Cortex of kidney (tissue), 1 donor: ENCODE measurements at places on chromosomes 3 and 15.

- no peak for DNase-seq
Observed at GRCh38 chr3:39910826-39911464, 101.5 kb downstream of the MYRIP start.

- no peak for DNase-seq
Observed at GRCh38 chr3:11145888-11146287, 8.4 kb upstream of the HRH1 start.

- DNase-seq, result no peak
Observed at GRCh38 chr3:74602471-74602870, 12.0 kb downstream of the CNTN3 start.

- no peak for DNase-seq
Observed at GRCh38 chr3:130950641-130951040, 56.8 kb downstream of the ATP2C1 start.

- no peak for DNase-seq
Observed at GRCh38 chr3:190031887-190032752, 88.6 kb downstream of the P3H2 start.

- DNase-seq, result no peak
Observed at GRCh38 chr3:56813653-56813960, 11.9 kb upstream of the ARHGEF3 start.

DNA sequence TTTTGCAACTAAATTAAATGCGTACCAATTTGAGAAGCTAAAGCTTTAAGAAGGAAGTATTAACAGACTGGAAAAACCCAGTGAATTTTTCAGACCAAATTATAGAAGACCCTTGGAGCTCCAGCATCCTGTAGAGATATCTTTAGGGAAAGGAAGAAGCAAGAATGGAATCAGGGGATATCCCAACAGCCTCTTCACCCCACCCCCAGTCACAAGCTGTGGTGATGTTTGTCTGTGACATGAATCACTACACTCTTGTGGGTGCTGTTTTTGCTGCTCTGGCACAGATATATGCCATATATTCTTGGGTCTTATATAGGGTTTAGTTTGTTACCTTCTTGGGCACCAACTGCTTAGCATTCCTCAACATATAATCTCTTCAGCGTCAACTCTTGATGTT, 78.5 kb upstream of the BCL6 start:
- DNase-seq, result no peak

GRCh38 chr15:65451989-65452388, 29.2 kb upstream of the IGDCC4 start:
- no peak for DNase-seq

DNA sequence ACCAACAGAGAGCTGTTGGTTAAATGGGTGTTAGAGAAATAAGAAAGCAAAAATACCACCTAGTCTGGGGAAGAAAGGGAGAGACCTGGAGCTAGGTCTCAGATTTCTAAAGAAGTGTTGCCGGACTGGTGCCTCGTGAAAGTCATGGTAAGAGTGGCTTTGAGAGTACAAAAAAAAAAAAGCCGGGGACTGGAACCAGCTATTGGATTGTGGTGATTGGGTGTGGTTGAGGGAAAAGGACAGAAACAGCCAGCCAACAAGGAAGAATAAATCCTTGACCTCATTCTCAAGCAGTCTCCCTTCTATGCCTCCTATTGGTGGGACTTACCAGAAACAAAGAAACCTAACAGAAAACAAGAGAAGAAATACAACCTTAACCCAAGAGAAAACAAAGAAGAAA, 346.4 kb upstream of the KCNMB2 start:
- DNase-seq, result no peak

DNA sequence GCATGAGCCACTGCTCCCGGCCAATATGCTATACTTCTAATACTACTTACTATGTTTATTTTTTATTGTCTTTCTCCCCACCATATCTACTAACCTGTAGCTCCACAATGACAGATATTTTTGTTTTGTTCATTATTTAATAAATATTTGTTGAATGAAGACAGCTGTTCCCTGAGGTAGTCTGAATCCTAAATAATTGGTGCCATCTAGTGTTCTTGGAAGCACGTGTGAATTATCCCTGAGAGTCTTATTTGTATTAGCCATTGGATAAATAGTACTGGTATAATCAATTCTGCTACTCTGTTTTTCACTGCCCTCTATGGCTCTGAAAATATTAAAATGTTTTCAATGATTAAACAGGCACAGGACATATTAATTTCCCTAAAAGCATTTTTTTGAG, 5.6 kb upstream of the APPL1 start:
- DNase-seq, result no peak

DNA sequence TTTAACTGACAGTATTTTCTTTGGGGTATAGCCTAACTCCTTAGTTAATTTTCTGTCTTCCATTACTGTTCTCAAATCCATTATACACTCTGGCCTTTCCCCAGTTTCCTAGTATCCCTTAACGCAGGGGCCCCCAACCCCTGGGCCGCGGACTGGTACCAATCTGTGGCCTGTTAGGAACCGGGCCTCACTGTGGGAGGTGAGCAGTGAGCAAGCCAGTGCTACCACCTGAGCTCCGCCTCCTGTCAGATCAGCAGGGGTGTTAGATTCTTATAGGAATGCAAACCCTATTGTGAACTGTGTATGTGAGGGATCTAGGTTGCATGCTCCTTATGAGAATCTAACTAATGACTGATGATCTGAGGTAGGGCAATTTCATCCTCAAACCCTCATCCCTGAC, 75.1 kb downstream of the DOCK3 start:
- DNase-seq, result no peak

DNA sequence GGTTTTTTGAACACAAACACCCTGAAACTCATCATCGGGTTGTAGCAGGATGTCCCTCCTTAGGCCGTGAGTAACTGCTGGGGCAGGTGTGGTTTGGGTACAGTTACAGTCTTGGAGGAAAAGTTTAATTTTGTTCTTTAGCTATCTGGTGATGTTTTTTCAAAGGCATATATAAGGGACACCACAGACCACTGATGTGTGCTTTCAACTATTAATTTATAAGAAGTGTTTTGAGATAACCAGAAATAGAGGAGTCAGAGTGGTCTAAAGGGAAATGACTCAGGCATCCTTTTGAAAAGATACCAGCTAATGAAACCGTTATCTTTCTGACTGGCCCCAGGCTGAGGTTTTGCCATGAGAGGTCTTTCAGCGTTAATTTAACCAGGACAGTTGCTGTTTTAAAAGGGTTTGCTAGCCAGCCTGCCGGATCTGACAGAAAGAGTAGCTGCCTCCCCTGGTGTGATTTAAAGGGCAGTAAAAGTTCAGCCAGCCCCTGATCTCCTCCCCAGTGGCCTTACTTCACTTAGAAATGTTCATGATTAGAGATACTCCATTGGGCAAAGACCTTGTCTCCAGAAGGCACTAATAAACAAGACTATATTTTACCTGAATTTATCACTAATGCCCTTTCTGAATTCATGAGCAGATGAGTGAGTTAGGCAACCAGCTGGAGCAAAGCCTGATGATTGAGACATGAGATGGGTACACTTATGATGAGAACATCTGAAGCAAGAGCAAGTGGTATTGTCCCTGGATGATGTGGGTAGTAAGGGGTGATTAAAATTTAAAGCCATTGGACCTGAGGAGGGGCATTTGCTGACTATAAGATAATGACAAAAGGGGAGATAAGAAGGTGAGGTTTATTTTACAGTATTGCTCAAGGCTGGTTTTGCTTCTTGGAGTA, 482.5 kb upstream of the TBL1XR1 start:
- no peak for DNase-seq

DNA sequence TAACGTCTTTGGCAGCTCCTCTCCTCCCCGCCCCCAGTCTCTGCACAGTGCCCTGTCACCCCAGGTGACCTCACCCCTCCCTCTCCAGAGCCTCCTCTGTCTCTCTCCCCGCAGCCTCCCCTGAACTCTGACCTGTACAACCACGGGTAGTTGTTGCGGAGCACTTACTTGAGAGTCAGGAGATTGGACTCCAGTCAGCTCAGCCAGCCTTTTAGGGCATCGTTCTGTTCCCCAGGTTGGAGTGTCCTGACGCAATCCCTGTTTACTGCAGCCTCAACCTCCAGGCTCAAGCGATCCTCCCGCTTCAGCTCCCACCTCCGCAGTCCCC, 177.7 kb downstream of the UACA start:
- DNase-seq, result no peak

DNA sequence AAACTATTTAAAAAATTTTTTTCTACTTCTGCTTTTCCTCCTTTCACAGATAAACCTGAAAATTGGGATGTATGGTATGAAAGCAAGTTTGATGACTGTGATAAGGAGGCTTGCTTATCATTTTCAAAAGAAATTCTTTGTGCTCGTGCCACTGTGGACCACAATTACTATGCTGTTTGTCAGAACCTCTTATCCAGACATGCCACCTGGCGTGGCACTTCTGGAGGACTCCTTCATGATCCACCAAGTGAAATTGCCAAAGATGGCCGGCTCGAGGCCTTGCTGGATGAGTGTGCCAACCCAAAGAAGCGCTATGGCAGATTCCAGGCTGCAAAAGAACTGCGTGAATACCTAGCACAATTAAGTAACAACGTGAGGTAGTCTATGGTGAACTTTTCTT, 17.8 kb downstream of the DIPK2A start:
- no peak for DNase-seq

DNA sequence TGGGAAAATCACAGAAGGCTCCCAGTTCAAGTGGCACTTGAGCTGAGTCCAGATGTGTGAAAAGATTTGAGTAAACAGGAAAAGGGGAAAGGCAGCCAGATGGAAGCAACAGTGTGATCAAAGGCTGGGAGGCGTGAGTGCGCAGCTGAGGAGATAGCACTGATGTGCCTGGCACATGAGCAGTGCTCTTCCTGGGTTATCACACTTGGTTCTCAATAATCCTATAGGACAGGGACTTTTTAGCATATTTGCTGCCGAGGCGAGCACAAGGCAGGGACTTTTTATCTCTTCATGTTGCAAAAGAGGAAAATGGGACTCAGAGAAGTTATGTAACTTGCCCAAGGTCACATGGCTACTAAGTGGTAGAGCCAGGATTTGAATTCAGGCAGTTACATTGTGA, 39.6 kb downstream of the CORO2B start:
- no peak for DNase-seq

GRCh38 chr3:169863458-169863899, 6.3 kb downstream of the LRRC31 start:
- no peak for DNase-seq

DNA sequence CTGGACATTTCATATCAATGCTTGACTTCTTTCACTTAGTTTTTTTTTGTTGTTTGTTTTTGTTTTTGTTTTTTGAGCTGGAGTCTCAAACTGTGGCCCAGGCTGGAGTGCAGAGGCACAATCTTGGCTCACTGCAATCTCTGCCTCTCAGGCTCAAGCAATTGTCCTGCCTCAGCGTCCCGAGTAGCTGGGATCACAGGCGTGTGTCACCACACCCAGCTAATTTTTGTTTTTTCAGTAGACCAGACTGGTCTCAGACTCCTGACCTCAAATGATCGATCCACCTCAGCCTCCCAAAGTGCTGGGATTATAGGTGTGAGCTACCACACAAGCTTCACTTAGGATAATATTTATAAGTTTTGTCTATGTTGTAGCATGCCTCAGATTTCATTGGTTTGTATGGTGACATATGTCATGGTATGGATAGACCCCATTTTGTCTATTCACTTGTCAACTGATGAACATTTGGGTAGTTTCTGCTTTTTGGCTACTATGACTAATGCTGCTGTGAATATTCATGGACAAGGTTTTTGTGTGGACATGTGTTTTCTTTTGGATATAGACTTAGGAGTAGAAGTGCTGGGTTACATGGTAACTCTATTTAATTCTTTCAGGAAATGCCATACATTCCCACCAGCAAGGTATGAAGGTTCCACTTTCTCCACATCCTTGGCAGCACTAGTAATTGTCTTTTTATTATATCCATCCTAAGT, 6.8 kb upstream of the PRR23E start:
- no peak for DNase-seq

- DNase-seq, result no peak
Observed at GRCh38 chr3:73024836-73025235, 28.2 kb downstream of the PPP4R2 start.

- DNase-seq, result no peak
Observed at GRCh38 chr3:122952520-122952919, 75.0 kb downstream of the SEMA5B start.
